ENCODE measurements at places on chromosomes 2 and 18.

DNA sequence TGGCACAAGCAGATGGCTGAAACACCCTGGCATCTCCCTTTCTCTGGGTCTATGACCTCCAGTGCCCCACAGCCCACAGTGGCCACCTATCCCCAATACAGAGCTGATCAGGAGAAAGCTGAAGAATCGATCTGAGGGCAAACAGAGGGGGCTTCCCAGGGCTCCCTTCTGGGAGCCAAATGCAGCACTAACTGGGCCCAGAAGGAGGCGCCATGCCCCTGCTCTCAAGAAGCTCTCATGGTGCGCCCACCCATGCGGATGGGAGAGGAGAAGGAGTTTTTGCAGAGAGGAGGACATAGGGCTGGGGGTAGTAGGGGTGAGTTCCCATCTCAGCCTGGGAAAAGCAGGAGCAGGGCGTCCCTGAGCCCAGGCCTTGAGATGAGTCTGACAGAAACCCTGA lies 787.3 kb upstream of the RAB6C start:
- no peak for DNase-seq

DNA sequence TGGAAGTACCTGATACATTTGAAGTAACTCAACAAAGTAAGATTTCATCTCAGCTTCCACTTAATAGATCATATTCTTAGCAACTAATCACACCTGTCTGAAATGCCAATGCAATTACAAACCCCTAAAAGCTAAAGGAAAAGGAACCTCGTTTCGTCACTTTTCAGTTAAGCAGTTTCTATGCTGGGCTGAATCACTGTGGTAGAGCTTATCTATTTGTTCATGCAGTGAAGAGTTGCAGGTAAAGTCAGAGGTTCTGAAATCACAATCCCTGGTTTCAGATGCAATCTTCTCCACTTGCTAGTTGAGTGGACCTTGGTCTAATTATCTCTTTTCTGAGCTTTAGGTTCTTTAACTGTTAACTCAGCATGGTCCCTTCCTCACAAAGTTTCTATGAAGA lies 6.3 kb downstream of the HRH4 start:
- no peak for DNase-seq

- no peak for DNase-seq
These were observed 53.4 kb downstream of the ATIC start for GRCh38 chr2:215365184-215365658.

GRCh38 chr2:135512099-135512498 lies 18.9 kb downstream of the ZRANB3 start:
- DNase-seq = no peak

- DNase-seq = no peak
These were observed 106.9 kb upstream of the CD302 start for GRCh38 chr2:159904959-159905305.

DNA sequence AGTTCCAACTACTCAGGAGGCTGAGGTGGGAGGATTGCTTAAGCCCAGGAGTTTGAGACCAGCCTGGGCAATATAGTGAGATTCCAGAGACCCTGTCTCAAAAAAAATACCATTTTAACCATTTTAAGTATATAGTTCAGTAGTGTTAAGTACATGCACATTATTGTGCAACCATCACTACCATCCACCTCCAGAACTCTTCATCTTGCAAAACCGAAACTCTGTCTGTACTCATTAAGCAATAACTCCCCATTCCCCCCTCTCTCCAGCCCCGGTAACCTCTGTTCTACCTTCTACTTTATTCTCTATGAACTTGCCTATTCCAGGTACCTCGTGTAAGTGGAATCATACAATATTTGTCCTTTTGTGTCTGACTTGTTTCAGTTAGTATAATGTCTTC lies 86.4 kb downstream of the GFPT1 start:
- no peak for DNase-seq
